ENCODE measurements at places on chromosomes 16 and 17. TPM values are rescaled to one million over a fixed set of nuclear protein-coding genes. Genes with fewer than 3 reads are reported as not detected.

C16orf46 gene
- 0.73 TPM for total RNA-seq

KRT20 gene
- total RNA-seq, result 0.18 TPM

SEZ6L2 gene
- total RNA-seq, result 23.7 TPM

LLGL2 gene
- total RNA-seq, result 122 TPM

PRR29 gene
- 0.77 TPM for total RNA-seq

SRL gene
- total RNA-seq, result not detected

EFCAB13 gene
- 1.2 TPM for total RNA-seq

MSLN gene
- total RNA-seq, result 4.7 TPM

HOXB8 gene
- total RNA-seq, result not detected

DNA sequence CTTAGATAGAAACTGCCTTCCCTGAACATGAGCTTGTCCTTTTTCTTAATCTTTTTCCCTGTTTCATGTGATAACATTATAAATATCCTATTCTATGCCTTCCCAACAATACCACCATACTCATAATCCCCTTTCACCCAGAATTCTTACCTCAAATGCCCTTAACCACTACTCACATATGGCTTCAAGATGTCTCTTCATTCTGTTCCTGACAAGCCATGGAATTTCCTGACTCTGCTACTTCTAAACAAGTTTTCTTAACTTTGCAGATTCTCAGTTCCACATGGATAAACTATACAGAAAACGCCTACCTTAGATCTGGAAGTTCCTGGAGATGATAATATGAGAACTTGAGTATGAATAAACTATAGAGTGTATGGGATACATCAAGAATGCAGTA, 1217.8 kb downstream of the CDH8 start:
- no peaks in the 10 kb centered on the region for H3K27me3 ChIP-seq
- no peaks in the 10 kb centered on the region for H3K4me1 ChIP-seq
- H3K36me3 ChIP-seq, result no peaks in the 10 kb centered on the region
- no peak for DNase-seq
- no peak overlapping the region for H3K27ac ChIP-seq

- peaks cover 4% of the 10 kb centered on the region for H3K4me1 ChIP-seq
- H3K27ac ChIP-seq, result no peak overlapping the region
- no peak overlapping the region for H3K4me3 ChIP-seq
- H3K27me3 ChIP-seq, result no peaks in the 10 kb centered on the region
- DNase-seq, result peak; percentile 26
These were observed 41.2 kb upstream of the RHOT1 start for GRCh38 chr17:32100971-32101631.

DNA sequence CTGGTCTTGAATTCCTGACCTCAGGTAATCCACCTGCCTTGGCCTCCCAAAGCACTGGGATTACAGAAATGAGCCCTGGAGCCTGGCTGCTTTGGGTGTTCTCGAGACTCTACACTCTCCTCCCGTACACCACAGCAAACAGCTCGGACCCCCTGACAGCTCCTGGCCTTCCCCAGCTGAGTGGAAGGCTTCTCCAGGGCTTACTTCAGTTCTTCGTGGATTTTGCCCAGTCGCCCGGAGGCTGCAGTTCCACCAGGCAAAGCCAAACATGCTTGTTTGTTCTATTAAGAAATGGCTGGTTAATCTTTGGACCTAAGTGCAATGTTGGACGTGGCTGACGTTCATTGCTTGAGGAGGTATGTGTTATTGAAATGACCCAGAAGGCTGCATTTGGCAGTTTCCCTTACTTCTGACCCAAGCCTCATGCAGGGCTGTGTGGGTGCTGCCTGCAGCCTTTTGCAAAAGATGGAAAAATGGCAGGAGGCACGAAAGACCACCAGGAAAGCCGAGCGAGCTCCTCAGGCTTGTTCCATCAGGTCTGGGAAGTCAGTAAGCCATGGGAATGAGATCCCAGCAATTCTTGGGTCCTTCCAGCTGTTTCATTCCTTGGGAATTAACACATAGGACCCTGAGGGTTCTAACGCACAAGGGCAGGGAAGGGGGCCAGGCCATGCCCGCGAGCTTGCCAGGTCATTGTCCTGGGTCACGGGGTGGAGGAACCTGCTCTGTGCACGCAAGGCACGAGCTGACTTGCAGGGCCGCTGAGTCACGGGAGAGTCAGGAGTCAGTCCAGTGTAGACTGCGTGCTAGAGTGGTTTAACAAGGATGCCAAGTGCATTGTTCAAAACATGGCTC, 23.9 kb upstream of the KLHDC4 start:
- H3K36me3 ChIP-seq, result no peaks in the 10 kb centered on the region
- no peak overlapping the region for H3K4me3 ChIP-seq
- H3K27me3 ChIP-seq, result no peaks in the 10 kb centered on the region
- peak; percentile 86 for DNase-seq

DNA sequence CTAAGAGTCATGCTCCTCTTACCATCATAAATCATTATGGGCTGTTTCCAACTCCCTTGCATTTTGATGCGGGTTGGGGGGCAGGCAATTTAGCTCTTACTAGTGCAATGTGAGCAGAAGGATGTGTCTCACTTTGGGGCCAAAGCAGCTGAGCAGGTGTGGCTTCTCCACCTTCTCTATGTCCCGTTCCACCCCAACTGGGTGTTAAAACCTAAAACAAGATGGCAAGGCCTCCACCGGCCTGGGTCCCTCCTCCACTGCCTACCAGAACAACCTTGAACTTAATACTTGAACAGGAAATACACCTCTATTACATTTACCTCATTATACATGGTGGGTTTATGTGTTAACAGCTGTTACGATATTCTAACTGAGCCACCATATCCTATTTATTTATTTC, 52.8 kb downstream of the TOX3 start:
- no peak overlapping the region for H3K27ac ChIP-seq
- no peaks in the 10 kb centered on the region for H3K27me3 ChIP-seq
- H3K4me1 ChIP-seq, result no peaks in the 10 kb centered on the region

DNA sequence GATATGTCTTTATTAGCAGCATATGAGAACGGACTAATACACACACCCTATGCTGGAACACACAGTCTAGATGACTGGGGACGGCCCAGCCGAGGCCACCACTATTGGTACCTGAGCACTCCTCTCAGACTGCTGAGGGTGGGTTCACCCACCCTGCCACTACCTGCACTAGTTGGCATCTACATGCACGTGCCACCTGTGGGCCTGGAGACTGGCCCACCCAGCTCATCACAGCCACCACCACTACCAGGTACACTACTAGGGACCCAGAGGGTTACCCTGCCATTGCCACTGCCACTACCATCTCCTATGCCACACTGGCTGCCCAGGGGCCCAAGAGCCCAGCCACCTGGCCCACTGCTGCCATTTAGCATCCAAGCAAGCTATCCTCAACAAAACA, 32.5 kb downstream of the MEAK7 start:
- no peak for DNase-seq
- no peaks in the 10 kb centered on the region for H3K27me3 ChIP-seq
- no peak overlapping the region for H3K27ac ChIP-seq
- H3K36me3 ChIP-seq, result peaks cover 9% of the 10 kb centered on the region
- H3K4me1 ChIP-seq, result no peaks in the 10 kb centered on the region

DNA sequence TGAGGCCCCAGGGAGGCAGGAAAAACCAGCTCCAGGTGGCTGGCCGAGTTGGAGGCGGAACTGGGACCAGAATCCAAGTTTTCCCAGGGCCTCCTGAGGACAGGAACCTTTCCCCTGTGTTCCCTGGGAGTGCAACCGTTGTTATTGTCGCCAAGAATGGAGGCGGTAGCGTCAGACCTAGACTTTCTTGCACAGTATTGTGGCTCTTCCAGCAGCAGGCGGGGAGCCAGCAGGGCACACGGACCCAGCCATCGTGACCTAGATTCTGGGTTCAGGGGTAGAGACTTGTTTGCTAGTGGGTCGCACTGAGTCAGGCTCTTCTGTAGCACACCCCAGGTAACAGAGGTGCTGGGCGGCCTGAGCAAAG, 667 bp upstream of the KIF19 start:
- DNase-seq, result no peak
- H3K27ac ChIP-seq, result no peak overlapping the region
- no peaks in the 10 kb centered on the region for H3K36me3 ChIP-seq
- H3K4me1 ChIP-seq, result no peaks in the 10 kb centered on the region

GRCh38 chr16:53053967-53054669, 673 bp upstream of the CHD9 start:
- H3K4me3 ChIP-seq, result peak overlapping the region; percentile 88
- DNase-seq, result peak; percentile 5
- no peaks in the 10 kb centered on the region for H3K36me3 ChIP-seq
- peaks cover 19% of the 10 kb centered on the region for H3K4me1 ChIP-seq
- no peaks in the 10 kb centered on the region for H3K27me3 ChIP-seq

- no peaks in the 10 kb centered on the region for H3K4me1 ChIP-seq
- no peak for DNase-seq
- no peak overlapping the region for H3K27ac ChIP-seq
- H3K4me3 ChIP-seq, result no peak overlapping the region
These were observed 168.2 kb upstream of the IRX6 start for GRCh38 chr16:55155815-55156214.

- H3K27ac ChIP-seq, result no peak overlapping the region
- peaks cover 6% of the 10 kb centered on the region for H3K4me1 ChIP-seq
- no peak for DNase-seq
- no peaks in the 10 kb centered on the region for H3K36me3 ChIP-seq
These were observed 2.1 kb upstream of the CA4 start for GRCh38 chr17:60147553-60148223.

- 0 out of 2 replicates have a peak, but pooled peaks cover 4% of the 10 kb centered on the region for H3K4me1 ChIP-seq
- DNase-seq, result no peak
- no peak overlapping the region for H3K4me3 ChIP-seq
- no peaks in the 10 kb centered on the region for H3K27me3 ChIP-seq
These were observed 1147.3 kb upstream of the GOT2 start for GRCh38 chr16:59881376-59881775.

DNA sequence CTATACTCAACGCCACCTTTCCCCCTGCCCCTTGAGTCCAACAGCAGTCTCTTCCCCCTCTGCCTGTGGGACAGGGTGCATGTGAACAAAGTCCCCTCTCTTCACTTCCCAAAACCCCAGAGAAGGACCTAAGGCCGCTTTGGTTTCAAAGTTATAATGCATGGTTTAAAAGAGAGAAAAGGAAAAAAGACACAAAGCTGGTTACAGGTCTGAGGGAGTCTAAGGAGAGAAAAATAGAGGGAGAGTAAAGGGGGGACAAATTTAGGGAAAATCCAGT, 1.1 kb upstream of the GABARAP start:
- H3K36me3 ChIP-seq, result peaks cover 5% of the 10 kb centered on the region
- no peak for DNase-seq
- no peaks in the 10 kb centered on the region for H3K27me3 ChIP-seq

GRCh38 chr17:30472238-30472890, 4.8 kb upstream of the GOSR1 start:
- H3K4me1 ChIP-seq, result peaks cover 10% of the 10 kb centered on the region
- H3K27ac ChIP-seq, result no peak overlapping the region
- no peaks in the 10 kb centered on the region for H3K27me3 ChIP-seq
- DNase-seq, result no peak

DNA sequence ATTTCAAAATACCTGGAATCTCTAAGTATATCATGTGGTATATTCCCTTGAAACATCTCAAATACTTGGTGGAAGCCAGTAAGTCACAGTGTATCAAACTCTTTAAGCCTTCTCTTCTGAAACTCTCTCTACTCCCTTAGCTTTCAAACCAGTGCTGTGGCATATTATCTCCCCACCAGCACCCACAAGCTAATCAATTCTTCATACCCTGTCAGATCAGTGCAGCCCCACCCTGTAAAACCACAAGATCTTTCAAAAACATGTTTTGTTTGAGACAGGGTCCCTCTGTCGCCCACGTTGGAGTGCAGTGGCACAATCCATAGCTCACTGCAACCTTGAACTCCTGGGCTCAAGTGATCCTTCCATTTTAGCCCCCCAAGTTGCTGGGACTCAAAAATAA, 91.6 kb upstream of the C17orf78 start:
- H3K27ac ChIP-seq, result no peak overlapping the region
- no peaks in the 10 kb centered on the region for H3K27me3 ChIP-seq
- no peak for DNase-seq
- no peak overlapping the region for H3K4me3 ChIP-seq
- H3K36me3 ChIP-seq, result peaks cover 5% of the 10 kb centered on the region
- no peaks in the 10 kb centered on the region for H3K4me1 ChIP-seq

GRCh38 chr17:83122834-83123233, 43.4 kb downstream of the METRNL start:
- H3K27ac ChIP-seq, result no peak overlapping the region
- DNase-seq, result no peak
- H3K27me3 ChIP-seq, result peaks cover 11% of the 10 kb centered on the region
- H3K4me1 ChIP-seq, result no peaks in the 10 kb centered on the region
- H3K4me3 ChIP-seq, result no peak overlapping the region

GRCh38 chr17:21283482-21284318, 811 bp upstream of the MAP2K3 start:
- no peaks in the 10 kb centered on the region for H3K36me3 ChIP-seq
- peak overlapping the region; percentile 87 for H3K4me3 ChIP-seq
- H3K4me1 ChIP-seq, result peaks cover 42% of the 10 kb centered on the region
- H3K27me3 ChIP-seq, result no peaks in the 10 kb centered on the region
- no peak overlapping the region for H3K27ac ChIP-seq

GRCh38 chr16:14087590-14088154, 16.6 kb downstream of the MRTFB start:
- H3K4me3 ChIP-seq, result no peak overlapping the region
- no peak for DNase-seq
- H3K27me3 ChIP-seq, result no peaks in the 10 kb centered on the region
- peaks cover 4% of the 10 kb centered on the region for H3K4me1 ChIP-seq
- H3K27ac ChIP-seq, result no peak overlapping the region

GRCh38 chr17:61404913-61405685, 5.5 kb downstream of the TBX2 start:
- H3K27me3 ChIP-seq, result no peaks in the 10 kb centered on the region
- no peak overlapping the region for H3K27ac ChIP-seq
- H3K4me3 ChIP-seq, result no peak overlapping the region
- H3K36me3 ChIP-seq, result no peaks in the 10 kb centered on the region

DNA sequence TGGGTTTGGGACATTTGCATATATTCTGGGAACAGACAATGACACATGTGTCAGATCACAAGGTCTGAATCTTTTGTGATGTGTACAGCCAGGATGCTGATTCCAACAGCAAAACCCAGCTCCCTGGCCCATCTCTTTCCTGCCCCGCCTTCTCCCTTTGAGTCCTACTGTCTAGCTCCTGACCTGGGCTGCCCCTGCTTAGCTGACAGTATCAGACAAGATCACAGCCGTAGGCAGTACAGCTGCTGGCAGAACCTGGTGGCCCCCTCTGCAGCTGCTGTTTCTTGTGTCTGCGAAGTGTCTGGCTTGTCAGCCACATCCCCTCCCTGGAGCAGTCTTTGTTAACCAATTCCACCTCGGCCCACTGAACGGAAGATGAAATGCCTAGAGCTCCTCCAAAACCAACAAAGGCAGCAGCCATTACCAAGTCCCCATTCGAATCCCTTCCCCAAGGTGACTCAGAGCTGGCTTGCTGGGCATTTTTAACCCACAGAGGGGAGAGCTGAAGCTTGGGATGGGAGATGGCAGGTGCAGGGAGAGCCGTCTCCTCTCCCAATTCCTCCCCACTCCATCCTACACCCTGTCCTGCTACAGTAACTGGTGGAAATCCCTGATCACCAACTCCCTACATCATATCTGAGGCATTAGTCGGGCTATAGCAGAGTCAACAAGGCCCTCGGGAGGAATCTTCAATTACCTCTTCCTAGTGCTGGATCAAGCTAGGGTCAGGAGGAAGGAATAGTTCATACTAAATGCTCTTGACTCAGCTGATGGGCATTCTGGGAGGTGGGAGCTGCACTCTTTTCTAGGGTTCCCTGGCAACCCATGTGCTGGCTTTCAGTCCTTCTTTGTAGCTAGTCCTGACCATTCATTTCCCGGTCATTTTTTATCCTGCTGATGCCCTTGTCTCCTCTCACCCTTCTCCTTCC, 5.8 kb downstream of the PIPOX start:
- no peak overlapping the region for H3K27ac ChIP-seq
- no peak overlapping the region for H3K4me3 ChIP-seq
- H3K27me3 ChIP-seq, result peaks cover 29% of the 10 kb centered on the region
- H3K4me1 ChIP-seq, result no peaks in the 10 kb centered on the region
